GM04504 (cell line): ENCODE measurements at places on chromosomes 6 and 20.

- no peak for DNase-seq
Measured at GRCh38 chr6:126396131-126396530, 56.2 kb downstream of the CENPW start.

GRCh38 chr6:624979-625378 lies 31.9 kb downstream of the HUS1B start:
- peak; percentile 2 for DNase-seq

GRCh38 chr6:148140772-148141557 lies 201.7 kb upstream of the SASH1 start:
- DNase-seq, result no peak

DNA sequence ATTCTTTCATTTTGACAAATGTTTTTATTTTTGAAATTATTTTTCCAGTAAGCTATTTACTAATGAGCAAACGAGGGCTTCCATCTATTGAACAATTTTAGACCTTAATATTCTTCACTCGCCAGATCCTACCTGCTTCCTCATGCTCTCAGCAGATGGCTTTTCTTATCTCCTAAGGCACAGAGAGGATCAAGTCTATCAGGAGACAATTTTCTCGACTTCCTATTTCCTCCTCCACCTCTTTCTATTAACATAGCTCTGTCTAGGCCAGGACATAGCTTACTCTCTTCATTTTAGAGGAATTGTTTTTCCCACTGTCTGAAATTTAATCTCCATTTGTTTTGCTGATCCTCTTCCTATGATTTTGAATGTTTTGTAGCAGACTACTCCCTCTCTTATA lies 87.0 kb upstream of the MAN1A1 start:
- DNase-seq, result no peak

DNA sequence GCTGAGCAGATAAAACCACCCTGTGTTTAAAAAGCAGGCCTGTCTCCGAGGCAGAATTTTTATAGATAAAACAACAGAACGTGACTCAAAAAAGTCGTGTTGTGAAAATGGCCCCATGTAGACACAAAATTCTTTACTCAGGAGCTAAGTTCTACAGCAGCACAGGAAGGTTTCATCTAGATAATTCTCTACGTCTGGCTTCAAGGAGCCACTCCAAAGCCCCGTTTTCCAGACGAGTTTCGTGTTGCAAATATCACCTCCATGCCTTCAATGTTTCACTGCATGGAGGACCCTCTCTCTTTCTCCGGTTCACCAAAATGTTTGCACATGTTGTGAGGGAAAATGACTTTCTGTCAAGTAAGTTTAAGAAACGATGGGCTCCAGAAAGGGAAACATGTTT lies 12.0 kb upstream of the BMP7 start:
- no peak for DNase-seq

- no peak for DNase-seq
Measured at GRCh38 chr6:51387907-51388306, 569.2 kb downstream of the TFAP2B start.

GRCh38 chr20:62346398-62347150 lies 20.5 kb downstream of the LAMA5 start:
- DNase-seq, result no peak

- DNase-seq, result peak; percentile 37
Measured at GRCh38 chr20:3045042-3045815, 623 bp upstream of the MRPS26 start.

- DNase-seq, result no peak
Measured at GRCh38 chr6:113920663-113921267, 50.2 kb downstream of the HDAC2 start.

DNA sequence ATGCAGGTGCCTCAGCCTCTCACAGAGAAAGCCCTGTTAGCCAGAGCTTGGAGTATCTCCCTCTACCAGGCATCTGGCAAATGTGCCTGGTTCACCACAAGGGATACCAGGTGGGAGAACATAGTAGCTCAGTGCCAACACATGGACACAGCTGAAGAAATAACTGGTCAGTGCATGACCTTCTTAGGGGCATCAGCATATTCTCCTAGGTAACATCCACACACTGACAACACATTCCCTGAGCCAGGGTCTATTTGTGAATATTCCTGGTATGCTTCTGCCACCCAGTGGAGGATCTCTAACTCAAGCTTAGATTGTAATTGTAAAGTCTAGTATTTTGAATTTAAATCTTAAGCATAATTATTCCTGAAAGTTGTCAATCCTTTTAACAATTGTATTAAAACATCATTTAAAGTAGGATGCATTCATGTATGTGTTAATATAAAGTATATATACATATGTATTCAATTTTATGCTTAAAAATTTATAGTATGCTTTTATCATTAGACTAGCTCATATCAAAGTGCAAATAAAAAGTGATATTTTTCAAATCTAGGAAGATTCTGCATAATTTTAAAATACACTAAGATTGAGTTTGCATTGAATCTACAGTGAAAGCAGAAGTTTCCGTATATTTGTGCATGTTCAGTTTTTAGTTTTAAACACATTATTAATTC lies 45.3 kb upstream of the COL21A1 start:
- peak; percentile 41 for DNase-seq

DNA sequence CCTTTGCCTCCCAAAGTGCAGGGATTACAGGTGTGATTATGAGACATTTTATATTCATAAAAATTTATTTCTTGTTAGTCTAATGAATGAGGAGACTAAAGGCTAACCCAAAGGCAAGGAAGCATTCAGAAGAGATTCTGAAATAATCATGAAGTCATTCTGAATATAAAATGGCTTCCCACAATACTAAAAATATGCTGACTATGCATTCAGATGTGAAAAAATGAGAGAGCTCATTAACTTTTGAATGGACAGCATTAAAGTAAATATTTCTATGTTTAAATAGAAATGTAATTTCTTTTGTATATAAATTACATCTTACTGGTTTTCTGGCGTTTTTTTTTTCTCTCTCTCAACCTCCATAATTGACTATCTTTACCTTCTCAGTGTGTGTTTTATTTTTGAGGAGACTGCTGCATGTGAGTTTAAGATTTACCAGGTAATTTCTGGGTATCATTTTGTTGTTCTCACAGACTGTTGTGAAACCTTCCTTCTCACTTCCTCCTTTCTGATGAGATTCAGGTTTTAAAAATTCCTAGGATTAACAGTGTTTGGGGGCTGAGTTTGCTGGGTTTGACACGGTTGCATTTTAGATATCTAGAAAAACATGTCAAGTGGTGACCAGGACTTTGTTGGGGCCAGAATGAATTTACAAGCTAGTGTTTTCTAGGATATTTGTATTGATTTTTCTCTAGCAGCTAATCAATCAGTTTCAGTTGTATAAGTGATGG lies 316.6 kb downstream of the CDKAL1 start:
- DNase-seq, result no peak

- no peak for DNase-seq
Measured at GRCh38 chr6:63576985-63577712, 4.9 kb downstream of the LOC128125822 start.

DNA sequence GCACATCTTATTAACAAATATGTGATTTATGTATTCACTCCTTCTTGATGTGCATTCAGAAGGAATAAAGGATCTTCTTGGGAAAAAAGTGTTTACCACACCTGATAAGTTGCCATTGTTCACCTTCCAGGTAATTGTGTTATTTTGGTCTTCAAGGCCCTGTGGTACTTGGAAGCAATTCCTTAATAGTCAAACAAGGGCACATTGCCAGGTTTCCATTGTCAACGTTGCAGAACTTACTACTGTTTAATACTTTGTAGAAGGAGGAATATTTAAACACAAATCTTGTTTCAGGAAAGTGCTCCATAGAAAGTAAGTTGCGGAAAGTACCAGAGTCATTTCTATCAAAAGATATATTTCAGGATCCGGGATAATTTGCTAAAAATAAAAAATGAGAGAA lies 129.5 kb upstream of the SGK1 start:
- DNase-seq, result no peak

- no peak for DNase-seq
Measured at GRCh38 chr6:36616893-36617521, 22.8 kb downstream of the SRSF3 start.

DNA sequence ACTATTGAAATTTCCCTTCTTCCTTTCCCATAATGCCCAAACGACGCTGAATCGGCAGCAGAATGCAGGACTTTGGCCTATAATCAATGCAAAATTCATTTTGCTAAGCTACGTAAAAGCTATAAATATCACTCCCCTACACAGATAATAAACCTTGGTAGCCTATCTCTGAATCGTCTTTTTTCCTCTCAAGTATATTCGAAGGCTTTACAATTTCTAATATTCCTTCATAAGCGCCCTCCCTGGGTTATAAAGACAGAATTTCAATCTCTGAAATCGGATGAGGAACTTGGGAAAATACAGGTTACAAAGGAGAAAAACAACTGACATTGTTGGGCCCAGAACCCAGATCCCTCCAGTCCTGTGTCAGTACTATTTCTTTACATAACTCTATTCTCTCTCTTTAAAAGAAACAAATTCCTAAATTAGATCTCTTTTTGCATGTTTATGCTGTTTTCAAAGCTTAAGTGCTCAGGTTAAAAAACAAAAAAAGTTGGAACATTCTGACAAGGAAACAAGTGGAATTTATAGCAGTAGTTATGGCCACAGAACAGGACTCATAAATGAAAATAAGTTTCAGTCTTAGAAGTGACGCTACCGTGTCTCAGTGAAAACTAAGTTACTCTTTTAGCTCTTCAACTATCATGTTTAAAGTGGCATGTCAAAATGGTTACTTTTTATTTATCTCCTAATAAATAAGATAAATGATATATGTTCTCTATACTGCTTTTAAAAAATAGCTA lies 84.5 kb downstream of the SESN1 start:
- no peak for DNase-seq

GRCh38 chr6:123879749-123880148 lies 76.1 kb downstream of the NKAIN2 start:
- no peak for DNase-seq

GRCh38 chr6:108145639-108146038 lies 20.2 kb upstream of the NR2E1 start:
- no peak for DNase-seq

DNA sequence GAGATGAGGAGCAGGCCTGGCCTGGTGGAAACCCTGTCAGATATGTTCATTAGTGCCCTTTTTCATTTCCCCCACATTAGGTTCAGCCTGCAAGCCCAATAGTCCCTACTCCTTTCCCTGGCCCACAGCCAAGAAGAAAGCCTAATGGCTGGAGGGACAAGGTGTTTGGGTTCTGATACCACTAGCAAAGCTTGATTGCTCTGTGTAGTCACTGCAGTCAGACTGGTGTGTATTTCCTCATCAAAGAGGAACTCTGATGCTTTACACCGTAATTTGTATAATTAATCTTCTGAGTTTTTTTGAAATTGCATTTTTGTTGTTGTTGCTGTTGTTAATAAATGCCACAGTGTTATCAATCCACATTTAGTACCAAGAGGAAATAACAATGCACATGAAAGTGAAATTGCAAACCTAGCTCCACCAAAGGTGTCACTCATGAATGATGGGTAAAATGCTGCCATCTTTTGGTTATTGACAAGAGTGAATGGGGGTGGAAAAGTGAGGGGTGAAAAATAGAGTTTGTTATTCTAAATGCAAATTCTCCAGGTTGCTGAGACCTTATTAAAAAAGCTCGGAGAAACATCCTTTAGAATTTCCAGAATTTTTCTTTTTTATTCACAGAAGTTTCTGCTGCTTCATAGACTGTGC lies 320.2 kb upstream of the POU3F2 start:
- no peak for DNase-seq

DNA sequence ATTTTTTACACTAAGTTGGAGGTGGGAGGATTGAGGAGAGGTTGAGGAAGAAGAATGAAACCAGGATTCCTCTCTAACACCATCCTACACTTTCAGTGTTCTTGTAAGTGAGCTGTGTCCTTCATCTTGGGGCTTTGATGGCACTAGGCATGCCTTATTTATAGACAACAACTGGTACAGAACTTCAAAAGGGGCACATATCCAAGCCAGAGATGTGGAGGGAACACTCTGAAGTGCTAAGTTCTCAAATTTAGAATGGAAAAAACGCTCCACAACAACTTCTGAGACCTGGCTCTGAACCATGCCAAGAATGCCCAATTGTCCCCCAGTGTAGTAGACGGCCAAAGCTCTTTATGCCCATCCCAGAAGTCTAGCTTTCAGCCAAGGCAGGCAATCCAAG lies 16.2 kb upstream of the PKHD1 start:
- DNase-seq, result no peak

DNA sequence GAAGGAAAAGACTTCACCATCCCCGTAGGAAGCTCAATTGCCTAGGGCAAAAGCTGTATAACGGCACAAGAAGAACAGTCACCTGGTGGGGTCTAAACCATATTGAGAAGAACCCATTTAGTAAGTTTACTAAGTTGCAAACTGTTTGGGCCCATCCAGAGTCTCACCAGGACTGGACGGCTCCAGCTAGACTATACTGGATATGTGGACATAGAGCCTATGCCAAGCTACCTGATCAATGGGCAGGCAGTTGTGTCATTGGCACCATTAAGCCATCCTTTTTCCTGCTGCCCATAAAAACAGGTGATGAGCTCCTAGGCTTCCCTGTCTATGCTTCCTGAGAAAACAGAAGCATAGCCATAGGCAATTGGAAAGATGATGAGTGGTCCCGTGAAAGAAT lies 293.9 kb downstream of the RNGTT start:
- DNase-seq, result no peak

- DNase-seq, result no peak
Measured at GRCh38 chr20:36364506-36364905, 58.4 kb downstream of the DLGAP4 start.

- DNase-seq, result no peak
Measured at GRCh38 chr6:106249658-106250057, 75.9 kb downstream of the ATG5 start.

- no peak for DNase-seq
Measured at GRCh38 chr6:140105857-140106256, 731.4 kb upstream of the CITED2 start.
